ENCODE measurements at places on chromosomes 11 and 22.

GRCh38 chr11:66068923-66069714, 953 bp upstream of the PACS1 start:
- DNase-seq = peak; percentile 57

DNA sequence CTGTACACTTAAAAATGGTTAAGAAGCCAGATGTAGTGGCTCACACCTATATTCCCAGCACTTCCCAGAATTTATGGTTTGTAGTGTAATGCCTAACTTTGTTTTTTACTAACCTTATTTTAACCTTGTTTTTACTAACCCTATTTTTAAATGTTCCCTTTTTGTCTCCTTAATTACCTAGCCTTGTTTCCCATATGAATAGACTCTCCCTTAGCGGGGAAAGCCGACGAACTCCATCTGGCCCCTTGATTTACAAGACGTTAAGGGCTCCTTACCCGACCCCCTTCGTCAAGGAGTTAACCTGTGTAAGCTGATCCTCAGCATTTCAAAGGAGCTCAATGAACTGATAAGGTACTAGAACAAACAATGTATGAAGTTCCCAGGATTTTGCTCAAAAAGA, 17.1 kb downstream of the APOBEC3H start:
- DNase-seq = no peak

GRCh38 chr11:20303391-20303965, 60.0 kb upstream of the HTATIP2 start:
- DNase-seq = no peak

- DNase-seq = peak; percentile 20
These were observed 90.1 kb downstream of the KIF18A start for GRCh38 chr11:28017816-28018215.

- no peak for DNase-seq
These were observed 50.3 kb downstream of the TRIOBP start for GRCh38 chr22:37747080-37747714.

DNA sequence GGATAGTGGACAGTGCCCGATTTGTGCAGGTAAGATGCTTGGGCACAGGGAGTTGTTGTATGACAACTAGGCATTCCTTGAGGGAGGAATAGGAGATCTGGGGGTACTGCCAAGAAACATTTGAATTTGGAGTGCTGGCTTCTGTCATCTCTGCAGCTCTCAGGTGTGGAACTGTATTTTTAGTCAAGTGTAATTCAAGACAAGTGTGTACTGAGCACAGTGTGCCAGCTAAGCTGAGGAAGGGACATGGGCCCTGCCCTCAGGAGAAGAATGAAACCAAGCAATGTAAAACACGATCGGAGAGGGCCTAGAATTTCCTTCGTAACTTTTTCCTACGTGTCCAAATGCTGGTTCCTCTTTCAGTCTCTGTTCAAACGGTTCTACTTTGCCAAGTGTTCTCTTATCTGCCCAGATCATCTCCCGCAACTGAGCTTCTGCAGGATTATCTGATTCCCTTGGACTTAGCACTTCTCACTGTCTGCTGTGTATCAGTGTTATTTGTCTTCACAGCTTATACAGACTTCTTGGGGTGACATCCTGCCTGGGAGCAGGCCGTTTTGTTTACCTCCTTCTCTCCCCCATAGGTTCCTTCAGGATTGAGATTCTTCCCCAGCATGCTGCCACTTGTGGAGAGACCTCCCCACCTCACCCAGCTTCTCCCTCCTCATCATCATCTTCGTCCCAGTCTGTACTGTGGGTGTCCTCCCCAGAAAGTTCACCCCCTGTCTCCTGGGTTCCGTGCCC, 27.6 kb downstream of the ART5 start:
- DNase-seq = no peak

DNA sequence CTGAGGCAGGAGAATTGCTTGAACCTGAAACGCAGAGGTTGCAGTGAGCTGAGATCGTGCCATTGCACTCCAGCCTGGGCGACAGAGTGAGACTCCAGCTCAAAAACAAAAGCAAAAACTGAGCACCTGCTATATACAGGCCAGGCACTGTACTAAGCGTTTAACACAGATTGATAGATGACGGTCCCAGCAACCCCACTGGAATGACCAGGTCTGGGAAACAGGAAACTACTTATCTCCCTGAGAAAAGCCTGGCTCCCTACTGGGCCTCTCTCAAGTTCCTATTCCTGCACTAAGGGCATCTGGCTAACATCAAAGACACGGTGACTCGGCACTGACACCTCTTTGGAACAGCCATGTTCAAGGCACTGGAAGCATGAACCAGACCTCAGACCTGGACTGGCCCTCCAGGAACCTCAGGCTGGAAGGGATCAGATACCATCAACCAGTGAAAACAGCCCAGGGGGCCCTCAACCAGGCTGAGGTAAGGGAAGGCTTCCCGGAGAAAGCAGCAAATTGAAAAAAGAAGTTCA, 16.6 kb downstream of the ARAP1 start:
- DNase-seq = no peak

DNA sequence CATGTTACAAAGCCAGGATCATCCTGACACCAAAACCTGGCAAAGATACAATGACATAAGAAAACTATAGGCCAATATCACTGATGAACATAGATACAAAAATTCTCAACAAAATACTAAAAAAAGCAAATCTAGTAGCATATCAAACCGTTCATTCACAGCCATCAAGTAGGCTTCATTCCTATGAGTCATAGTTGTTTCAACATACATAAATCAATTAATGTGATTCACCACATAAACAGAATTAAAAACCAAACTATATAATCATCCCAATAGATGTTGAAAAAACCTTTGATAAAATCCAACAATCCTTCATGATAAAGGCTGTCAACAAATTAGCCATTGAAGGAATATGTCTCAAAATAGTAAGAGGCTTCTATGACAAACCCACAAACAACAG, 1007.2 kb upstream of the RAG2 start:
- no peak for DNase-seq

- no peak for DNase-seq
These were observed 46.4 kb upstream of the OR5D13 start for GRCh38 chr11:55726715-55727324.

- DNase-seq = no peak
These were observed 70.4 kb upstream of the FGF3 start for GRCh38 chr11:69889400-69890318.

- DNase-seq = peak; percentile 90
These were observed at the start of gene CD44 for GRCh38 chr11:35138943-35139721. CD44 (plus strand) TSS chr11:35139171; CDS start chr11:35139304, 133 bp downstream.

DNA sequence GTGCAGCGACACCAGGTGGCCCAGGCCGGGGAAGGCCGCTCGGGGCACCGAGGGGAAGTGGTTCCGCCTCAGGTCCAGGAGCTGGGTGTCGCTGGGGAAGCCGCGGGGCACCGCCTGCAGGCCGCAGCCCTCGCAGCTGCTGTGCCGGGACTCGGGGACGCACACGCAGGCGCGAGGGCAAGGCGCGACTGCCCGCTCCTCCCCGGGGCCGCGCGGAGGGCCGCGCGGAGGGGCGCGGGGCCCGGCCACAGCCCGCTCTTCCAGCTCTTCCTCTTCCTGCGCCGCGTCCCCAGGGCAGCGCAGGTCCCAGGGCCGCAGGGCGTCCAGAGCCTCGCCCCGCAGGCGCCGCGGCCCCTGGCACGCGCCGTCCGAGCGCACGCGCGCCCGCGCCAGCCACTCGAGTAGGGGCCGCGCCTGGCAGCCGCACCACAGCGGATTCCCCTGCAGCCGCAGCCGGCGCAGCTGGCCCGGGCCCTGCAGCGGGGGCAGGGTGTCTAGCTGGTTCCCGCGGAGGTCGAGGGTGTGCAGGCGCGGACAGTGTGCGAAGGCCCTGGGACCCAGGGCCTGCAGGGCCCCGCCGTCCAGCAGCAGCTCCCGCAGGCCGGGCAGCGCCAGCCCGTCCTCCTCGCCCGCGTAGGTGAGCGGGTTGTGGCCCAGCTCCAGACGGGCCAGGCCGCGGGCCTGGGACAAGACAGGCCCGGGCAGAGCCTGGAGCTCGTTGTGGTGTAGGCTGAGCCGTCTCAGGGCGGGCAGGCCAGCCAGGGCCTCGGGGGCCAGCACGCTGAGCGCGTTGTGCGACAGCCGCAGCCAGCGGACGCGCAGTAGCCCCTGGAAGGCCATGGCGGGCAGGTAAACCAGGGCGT, 2.8 kb downstream of the CHADL start:
- no peak for DNase-seq

Measured in stromal cell of bone marrow (primary cell).